Kidney epithelial cell (primary cell): ENCODE measurements at places on chromosomes 6 and 20. TPM values are rescaled to one million over a fixed set of nuclear protein-coding genes. Genes with fewer than 3 reads are reported as not detected.

AHI1 gene
- 3.7 and 5.2 TPM in 2 replicates for total RNA-seq

SNAP25 gene
- total RNA-seq = 0.62 and 1.0 TPM in 2 replicates

C20orf141 gene
- not detected in 2 replicates for total RNA-seq

C20orf202 gene
- not detected in 2 replicates for total RNA-seq

PLAGL1 gene
- 9.5 and 10.9 TPM in 2 replicates for total RNA-seq

GSTA3 gene
- total RNA-seq = not detected in 2 replicates

SIRPD gene
- not detected in 2 replicates for total RNA-seq

FKBP1C gene
- 0.07 and 0.17 TPM in 2 replicates for total RNA-seq

F13A1 gene
- total RNA-seq = 1.6 and 2.1 TPM in 2 replicates

DACT2 gene
- 0.84 and 0.96 TPM in 2 replicates for total RNA-seq

MYO6 gene
- 53.3 and 56.1 TPM in 2 replicates for total RNA-seq

PDE10A gene
- 13.0 and 13.3 TPM in 2 replicates for total RNA-seq
